ENCODE measurements at places on chromosomes 2 and 18.

DNA sequence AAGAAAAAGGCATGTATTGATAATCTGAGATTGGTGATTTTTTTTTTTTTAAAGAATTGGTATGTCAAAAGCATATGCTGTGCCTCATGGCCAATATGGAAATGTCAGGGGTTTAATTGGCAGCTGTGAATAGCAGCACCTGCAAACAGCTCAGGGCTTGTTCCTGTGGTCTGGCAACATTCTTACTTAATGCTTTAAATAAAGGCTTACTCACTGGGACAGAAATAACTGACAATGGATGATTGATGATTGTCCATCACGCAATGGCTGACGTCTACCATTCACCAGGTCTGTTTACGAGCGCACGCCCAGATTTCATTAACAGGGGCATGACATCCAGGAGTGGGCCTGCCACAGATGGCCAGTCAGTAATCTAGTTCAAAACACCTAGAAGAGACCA, 66.7 kb downstream of the ETAA1 start:
- no peak for DNase-seq

DNA sequence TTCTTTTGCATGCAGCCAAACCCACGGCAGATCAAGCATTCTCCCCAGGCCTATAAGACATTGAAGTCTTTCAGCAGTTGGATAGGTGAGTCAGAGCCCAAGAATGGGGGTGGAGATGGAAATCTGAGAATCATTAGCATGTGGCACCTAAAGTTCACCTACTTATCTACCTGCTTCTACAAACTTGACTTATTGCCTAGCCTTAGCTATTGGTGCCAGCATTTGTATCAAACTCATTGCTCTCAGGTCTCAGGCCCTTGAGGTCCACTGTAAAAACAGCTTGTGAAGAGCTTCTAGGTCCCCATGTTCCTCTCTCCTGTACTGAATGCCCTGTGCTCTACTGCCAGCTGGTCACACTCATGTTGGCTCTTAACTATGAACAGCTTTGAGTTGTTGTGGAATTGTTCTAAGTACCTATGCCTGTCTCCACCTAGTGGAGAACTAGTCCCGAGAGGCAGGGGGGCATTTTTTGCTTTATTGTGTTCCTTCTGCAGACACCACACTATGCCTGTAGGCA, 278.4 kb upstream of the SPRED2 start:
- DNase-seq = no peak

- DNase-seq = no peak
These were observed 111.3 kb downstream of the TSN start for GRCh38 chr2:121866789-121867188.

- DNase-seq = peak; percentile 76
These were observed at the start of gene ACVR2A for GRCh38 chr2:147844697-147845410. Gene ACVR2A, plus strand, starts transcription at chr2:147845029. Its CDS starts 124 bp downstream, at chr2:147845153.

DNA sequence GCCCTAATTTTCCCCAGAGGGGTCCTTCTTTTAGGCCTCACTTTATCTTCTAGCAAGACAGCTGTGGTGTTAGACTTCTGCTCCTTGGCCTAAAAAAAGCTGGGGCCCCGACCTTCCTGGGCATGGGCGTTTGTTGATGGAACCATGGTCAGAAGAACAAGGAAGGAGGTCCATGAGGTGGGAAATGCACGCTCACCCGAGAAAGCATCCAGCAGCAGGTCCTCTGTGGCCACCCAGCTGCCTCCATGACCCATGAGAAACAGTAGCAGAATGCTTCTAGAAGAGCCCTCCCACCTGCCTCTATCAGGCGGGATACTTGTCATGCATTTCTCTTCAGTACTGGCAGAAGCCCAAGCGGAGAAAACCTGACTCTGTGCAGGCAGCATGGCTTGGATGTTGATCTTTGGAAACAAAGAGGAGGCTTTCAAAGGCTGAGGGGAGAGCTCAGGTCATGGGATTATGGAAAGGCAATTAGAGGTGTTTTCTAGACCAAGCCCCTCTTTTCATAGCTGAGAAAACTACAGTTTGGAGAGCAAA, 249.1 kb downstream of the FAM210A start:
- peak; percentile 19 for DNase-seq

GRCh38 chr2:88658881-88659537, 31.7 kb upstream of the EIF2AK3 start:
- DNase-seq = no peak

DNA sequence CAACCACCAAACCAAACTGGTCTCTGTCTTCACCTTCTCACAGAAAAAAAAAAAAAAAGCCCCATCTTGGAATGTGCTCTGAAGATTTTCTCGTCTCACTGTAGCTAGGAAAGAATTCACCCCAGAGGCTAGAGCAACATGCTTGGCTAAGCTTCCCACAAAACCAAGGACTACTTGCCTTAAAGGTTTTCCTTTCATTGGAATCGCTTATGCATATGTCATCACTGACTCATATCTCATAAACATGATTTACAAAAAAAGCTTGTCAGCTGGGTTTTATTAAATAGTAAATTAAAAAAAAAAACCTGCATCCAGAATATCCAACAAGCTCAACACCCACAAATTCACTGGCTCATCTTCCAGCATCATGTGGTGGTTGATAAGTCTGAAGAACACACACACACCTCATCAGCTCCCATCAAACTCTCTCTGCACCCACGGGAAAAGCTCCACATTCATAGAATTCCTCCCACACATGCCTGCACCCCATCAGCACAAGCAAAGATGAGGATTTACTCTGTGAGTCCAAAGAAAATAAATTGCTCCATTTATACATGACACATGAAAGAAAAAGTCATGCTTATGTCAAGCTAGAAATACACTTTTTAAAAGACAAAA, 182.0 kb upstream of the TRIB2 start:
- no peak for DNase-seq

Measured in NCI-H1092 treated with DMSO at 0.1 percent for 48 hours (cell line).